Articular chondrocyte of knee joint (primary cell): ENCODE measurements at places on chromosomes 1 and 21. TPM values are rescaled to one million over a fixed set of nuclear protein-coding genes. Genes with fewer than 3 reads are reported as not detected.

The RAB3B gene
- 7.2 and 7.9 TPM in 2 replicates for total RNA-seq

The S100A8 gene
- not detected in 2 replicates for total RNA-seq

The C1QA gene
- total RNA-seq, result not detected in 2 replicates

The CFHR3 gene
- 0.11 TPM in 1 of 2 replicates, not detected in the other for total RNA-seq

The S100A2 gene
- 2.9 and 3.1 TPM in 2 replicates for total RNA-seq

The CELA2A gene
- total RNA-seq, result not detected in 2 replicates

The PCBP3 gene
- total RNA-seq, result 3.5 and 5.8 TPM in 2 replicates

The ASPM gene
- 31.6 and 43.7 TPM in 2 replicates for total RNA-seq

The LCK gene
- not detected in 2 replicates for total RNA-seq

The TTLL7 gene
- 9.4 and 13.9 TPM in 2 replicates for total RNA-seq

The LCE2A gene
- total RNA-seq, result not detected in 2 replicates

The NUDC gene
- total RNA-seq, result 22.5 and 23.0 TPM in 2 replicates

The BATF3 gene
- 0.97 TPM in 1 of 2 replicates, not detected in the other for total RNA-seq

The ITGB2 gene
- 5.9 and 19.7 TPM in 2 replicates for total RNA-seq

The HSD3B1 gene
- not detected in 2 replicates for total RNA-seq

The UBIAD1 gene
- total RNA-seq, result 7.7 and 9.1 TPM in 2 replicates

The C4BPB gene
- not detected in 2 replicates for total RNA-seq

The LENEP gene
- total RNA-seq, result not detected in 2 replicates

The TIAM1 gene
- total RNA-seq, result 19.3 and 20.3 TPM in 2 replicates

The OR2L2 gene
- under 0.01 TPM in 2 replicates for total RNA-seq

The ZNF648 gene
- total RNA-seq, result 0.22 and 0.26 TPM in 2 replicates

The ANP32E gene
- total RNA-seq, result 31.1 and 35.0 TPM in 2 replicates

The TGFB2 gene
- 31.8 and 49.2 TPM in 2 replicates for total RNA-seq

The SFN gene
- total RNA-seq, result 0.54 and 0.78 TPM in 2 replicates

The PTPRF gene
- total RNA-seq, result 22.5 and 30.6 TPM in 2 replicates

The FALEC gene
- not detected in 2 replicates for total RNA-seq

The RGS8 gene
- total RNA-seq, result 0.78 and 1.5 TPM in 2 replicates

The VTCN1 gene
- total RNA-seq, result not detected in 2 replicates

The TRIM63 gene
- total RNA-seq, result not detected in 2 replicates

The ALX3 gene
- 0.22 TPM in 1 of 2 replicates, not detected in the other for total RNA-seq

The PEX14 gene
- 12.8 and 14.0 TPM in 2 replicates for total RNA-seq

The TDRD10 gene
- 0.13 and 0.54 TPM in 2 replicates for total RNA-seq

The PLA2G5 gene
- not detected in 2 replicates for total RNA-seq

The APCS gene
- total RNA-seq, result not detected in 2 replicates

The MAP1LC3C gene
- total RNA-seq, result 1.6 and 3.0 TPM in 2 replicates

The YTHDF2 gene
- total RNA-seq, result 64.1 and 67.0 TPM in 2 replicates

The WDR3 gene
- 11.5 and 13.5 TPM in 2 replicates for total RNA-seq
